ENCODE measurements at places on chromosomes 2 and 18.

DNA sequence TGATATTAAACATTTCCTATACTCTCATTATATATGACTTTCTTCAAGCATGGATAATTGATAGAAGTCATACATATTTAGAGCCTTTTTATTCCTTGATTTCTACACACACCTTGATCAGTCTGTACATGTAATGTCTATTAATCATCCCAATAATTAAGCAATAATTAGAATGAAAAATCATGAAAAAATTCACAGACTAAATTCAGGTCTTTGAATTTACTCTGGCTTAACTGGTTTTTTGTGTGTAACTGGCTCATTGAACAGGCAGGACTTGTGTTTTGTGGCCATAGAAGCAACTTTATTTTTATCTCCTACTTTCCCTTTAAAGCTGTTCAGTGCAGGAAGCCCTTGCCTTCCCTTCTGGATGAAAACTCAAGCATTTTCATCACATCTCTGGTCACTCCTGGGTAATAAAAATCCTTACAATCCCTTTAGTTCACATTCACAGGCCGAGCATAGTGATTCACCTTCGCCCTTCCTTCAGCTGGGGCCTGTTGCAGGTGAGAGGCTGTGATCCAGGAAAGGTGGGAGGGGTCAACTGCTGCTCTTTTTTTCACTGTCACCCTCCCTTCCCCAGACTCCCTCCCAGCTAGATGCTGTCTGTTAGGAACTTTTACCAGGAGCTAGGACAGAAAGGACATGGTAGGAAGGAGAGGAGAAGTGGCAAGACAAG lies 58.0 kb upstream of the ITSN2 start:
- no peak for DNase-seq

DNA sequence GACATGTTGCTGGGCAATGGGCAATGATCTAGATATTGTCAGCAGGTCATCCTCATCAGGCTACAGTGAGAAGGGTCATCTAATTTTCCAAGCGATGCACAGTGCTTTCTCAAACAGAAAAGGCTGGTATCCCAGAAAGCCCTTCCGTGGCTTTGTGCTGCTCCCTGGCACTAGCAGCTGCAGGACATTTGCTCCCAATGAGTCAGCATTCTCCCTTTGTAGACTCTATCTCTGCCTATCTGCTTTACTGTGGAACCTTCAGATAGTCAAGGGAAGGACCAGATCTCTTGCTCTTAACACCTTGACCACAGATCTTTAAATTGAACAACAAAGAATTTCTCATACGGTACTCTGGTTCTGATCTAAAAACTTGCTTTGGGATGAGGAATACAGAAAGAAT lies 101.4 kb downstream of the CDH2 start:
- DNase-seq, result no peak

GRCh38 chr2:44360749-44361329 lies 455 bp downstream of the PREPL start:
- peak; percentile 40 for DNase-seq

DNA sequence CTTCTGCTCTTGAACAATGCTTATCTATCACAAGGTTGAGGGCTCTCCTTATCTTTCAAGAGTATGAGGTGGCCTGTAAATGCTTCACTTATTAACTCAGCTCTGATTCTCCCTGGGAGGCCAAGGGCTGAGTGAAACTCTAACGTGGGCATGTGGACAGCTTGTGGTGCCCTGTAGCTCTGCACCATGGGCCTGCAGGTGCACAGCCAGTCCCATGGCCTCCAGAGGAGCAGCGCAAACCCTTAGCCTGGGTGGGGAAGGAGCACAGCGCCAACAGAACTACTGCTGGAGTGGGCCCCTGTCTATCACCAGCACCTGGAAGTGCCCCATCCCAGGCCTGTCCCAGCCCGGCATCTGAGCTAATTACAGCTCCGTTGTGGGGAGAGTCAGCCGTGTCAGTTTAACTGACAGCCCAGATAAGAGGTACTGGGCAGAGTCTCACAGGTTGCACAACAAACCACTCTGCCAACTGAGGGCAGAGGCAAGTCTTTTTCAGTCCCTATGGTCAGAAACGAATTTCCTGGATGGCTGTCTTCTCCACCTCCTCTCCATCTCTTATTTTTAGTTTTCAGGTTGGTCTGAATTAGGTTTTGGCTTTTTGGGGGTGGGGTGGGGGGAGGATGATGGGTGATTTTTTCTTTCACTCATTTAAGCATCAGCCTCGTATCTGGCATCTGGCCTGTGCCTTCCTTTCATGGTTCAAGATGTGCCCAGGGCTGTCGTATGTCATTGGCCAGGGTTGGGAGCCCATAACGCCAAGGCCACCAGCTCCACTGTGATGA lies 219.5 kb downstream of the BCL2 start:
- DNase-seq, result no peak

DNA sequence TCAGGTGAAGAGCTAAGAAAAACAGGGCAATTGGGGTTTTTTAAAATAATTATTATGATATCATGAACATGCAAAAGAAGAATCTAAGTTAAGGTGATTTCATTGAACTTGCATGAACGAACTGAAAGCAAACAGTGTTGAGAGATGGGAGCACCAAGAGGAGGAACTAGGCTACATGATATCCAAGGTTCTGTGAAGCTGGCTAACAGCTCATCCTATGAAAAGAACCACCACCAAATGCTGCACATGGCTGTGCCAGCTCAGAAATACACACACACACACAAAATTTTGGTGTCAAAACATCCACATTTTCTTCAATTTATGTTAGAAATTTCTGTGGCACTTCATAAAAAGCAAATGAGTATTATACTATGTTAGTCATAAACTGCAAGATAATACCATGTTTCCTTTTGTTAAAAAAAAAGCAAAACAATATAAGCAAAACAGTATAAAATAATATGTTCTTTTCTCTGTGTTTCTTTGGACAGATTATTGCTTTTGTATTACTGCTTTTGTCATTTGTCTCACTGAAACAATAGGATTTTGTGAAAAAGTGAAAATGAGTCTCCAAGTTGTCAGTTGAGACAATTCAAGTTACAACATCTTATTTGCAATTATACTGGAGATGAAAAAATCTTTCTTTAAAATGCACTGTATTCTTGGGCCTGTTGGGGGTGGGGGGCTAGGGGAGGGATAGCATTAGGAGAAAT lies 12.6 kb upstream of the TTC32 start:
- DNase-seq, result no peak

DNA sequence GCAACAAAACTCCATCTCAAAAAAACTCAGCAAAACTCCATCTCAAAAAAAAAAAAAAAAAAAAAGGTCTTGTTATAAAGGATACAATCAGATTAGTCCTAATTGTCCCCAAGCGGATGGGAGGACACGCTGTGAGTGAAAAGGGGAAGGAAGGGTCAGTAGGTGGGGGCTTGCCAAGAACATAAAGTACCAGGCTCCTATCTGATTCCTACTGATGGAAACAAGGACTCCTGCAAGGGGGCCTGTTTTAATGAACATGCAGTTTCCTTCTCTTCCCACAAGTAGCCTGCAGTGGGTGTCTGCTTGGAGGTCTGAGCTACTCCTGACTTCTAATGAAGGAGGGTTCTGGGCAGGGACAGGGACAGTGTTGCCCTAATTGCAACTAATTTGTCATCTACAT lies 7.9 kb downstream of the SCG2 start:
- DNase-seq, result no peak

GRCh38 chr2:238856713-238857567 lies 9.1 kb downstream of the TWIST2 start:
- DNase-seq, result no peak

DNA sequence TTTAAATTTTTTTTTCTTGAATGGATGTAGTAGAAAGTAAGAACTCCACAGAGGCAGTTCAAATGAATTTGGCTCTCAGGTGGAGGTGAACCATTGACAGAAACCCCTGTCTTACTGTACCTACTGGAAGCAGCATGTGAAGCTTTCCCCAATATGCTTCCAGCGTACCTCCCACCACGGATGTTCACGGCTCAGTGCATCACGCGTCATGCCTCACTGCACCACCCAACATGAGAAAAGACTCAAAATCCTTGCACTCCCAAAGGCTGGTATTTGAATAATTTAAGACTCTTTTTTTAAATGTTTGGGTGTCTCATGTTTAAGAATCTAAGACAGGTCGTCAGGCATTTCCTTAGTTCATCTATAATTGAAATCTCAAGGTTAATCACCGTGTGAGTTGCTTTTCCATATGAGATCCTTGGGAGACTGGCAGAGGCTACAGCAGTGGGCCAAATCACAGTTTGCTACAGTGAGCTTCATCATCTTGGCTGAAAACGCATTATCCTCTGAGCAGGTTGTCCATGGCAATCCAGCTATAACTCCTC lies 846.4 kb downstream of the DCDC2C start:
- no peak for DNase-seq

DNA sequence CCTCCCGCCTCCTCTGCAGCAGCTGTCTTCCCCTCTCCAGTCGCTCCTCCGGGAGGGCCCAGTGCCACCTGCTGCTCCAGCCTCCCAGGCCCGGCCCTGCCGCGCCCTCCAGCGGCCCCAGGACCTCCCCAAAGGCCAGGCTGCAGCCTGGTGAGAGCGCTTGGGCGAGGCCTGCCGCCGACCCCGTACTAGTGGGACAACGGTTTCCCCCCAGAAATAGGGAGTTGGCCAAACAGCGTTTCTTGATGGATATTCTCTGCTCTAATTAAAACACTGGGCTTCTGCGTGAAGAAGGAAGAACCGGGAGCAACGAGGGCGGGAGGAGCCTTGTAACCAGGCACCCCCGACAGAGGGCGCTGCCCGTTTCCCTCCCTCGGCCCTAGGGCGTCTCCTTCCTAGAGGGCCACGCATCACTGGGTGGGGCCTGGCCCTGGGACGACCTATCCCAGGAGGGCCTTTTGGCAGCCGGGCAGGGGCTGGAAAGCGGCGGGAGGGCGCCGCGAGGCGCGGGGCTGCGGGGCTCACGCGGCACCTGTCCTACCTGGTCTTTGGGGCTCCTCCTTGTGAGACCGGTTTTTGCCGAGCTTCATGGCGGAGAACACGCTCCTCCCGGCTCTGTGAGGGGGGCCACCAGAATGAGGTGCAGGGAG lies 25.4 kb upstream of the OTOF start:
- peak; percentile 79 for DNase-seq

All from femur (tissue), 1 donor.